NT2/D1 (cell line): ENCODE measurements at places on chromosomes 7 and 10.

DNA sequence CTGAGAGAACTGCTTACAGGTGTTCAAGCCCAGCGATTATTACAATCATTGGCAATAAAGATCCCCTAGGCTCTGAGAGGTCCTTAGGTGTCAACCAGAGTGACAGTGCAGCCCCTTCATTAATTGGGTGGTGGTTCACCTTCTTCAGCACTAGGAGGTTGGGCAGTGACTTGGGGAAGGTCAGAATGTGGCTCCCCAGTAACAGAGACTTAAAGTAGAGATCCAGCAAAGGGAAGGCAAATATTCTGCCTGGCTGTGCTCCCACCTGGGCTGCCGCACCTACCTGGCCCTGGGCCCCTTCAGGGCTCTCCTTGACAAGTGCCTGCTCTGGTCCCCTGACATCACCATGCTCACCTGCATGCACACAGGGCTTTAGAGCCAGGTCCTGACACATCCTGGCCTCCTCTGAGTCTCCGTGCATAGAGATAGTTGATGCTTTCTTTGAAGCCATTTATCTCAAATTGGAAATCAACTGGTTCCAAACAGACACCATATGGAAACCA is 1.9 kb downstream of the CLRN3 start:
- DNase-seq, result no peak

DNA sequence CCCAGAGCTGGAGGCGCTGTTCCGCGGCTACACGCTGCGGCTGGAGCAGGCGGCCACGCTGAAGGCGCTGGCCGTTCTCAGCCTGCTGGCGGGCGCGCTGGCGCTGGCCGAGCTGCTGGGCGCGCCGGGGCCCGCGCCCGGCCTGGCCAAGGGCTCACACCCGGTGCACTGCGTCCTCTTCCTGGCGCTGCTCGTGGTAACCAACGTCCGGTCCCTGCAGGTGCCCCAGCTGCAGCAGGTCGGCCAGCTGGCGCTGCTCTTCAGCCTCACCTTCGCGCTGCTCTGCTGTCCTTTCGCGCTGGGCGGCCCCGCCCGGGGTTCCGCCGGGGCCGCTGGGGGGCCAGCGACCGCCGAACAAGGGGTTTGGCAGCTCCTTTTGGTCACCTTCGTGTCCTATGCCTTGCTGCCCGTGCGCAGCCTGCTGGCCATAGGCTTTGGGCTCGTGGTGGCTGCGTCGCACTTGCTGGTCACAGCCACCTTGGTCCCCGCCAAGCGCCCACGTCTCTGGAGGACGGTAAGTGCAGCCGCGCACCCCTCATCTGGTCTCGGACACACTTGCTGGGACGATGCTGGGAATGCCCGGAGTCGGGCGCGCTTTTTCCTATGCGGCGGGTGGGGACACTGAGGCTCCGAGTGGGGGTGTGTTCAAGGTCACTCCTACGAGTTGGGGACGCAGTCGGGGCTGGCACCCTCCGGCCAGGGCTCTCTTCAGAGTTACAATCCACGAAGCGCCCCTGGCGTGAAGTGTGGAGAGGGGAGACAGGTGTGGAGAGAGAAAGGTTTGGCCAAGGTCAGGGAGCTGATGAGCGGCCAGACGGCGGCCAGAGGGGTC is 717 bp downstream of the ADCY1 start:
- DNase-seq, result peak; percentile 68

DNA sequence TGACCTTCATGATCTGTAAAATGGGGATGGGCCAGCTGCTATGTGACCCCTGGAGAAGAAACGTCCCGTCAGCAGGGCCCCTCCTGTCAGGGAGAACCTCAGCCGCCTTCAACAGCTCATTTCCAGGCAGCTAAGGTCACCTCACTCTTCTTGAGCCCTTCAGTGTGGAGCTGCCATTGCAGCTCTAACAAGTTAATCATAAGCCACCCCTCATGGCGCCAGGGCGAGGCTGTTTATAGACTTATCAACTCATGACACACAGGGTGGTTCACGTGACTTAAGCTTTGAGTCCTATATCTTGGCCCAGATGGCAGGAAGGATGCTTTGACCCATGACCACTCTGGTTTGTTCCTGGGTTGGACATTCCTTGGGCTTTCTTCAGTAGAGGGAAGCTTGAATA is 315.1 kb downstream of the TNS3 start:
- no peak for DNase-seq

- peak; percentile 68 for DNase-seq
Measured at GRCh38 chr7:42237811-42238541, 967 bp upstream of the GLI3 start.
